ENCODE measurements at places on chromosomes 3 and 15.

- DNase-seq, result no peak
Observed at GRCh38 chr3:8857720-8858367, 88.4 kb upstream of the OXTR start.

DNA sequence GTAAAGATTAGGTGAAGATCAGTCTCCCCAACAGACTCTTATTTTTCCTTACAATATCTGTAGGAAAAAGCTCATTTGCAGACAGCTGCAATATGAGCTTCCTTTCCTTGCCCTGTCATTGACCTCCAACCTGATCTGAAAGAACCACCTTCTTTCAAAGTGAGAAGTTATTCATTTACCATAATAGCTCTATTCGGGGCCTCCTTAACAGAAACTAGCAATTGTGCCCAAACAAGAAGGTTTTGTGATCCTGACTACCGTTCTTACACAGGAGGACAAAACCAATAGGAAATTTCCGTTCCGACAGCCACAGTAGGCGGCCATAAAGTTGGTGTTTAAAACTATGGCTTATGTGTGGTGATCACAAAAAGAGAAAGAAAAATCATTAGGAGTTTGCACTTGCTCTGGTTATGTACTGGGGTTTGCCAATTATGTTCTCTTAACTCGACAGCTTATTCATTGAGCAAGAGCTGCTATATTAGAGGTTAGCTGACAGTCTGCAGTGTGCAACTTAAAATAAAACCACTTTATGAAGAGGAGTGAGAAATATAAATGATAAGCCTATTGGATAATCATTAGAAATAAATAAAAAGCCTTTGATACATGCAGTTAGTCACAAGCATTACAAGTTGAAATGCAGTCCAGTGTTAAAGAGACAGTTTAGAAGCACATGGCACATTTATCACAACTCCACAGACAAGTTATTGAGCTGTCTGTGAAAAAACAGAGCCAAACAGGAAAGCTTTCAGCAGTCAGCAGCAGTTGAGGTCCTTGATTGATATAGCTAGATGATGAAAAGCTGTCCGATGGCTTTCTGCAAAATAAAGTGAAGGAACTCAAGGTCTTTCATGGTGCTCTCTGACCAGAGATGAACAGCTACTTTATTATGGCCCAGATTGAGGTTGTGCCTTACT is 199.8 kb downstream of the WDR72 start:
- DNase-seq, result no peak

DNA sequence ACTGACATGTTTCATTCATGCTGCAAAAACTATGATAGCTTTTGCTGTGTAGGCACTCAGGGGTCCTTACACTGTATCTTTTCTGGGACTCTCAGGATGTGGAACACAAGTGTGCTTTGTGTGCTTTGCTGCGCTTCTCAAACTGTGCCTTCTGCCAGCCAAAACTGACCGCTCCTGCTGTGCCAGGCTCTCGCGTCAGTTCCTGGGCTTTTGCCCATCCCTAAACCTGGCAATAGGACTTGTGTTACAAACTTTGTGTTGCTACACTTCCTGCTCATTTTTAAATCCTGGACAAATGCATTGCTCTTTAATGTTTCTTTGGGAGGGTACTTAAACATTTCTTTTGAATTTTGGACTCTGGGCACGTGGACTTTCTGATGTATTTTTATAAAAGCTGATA is 60.3 kb downstream of the DIPK2A start:
- DNase-seq, result no peak

DNA sequence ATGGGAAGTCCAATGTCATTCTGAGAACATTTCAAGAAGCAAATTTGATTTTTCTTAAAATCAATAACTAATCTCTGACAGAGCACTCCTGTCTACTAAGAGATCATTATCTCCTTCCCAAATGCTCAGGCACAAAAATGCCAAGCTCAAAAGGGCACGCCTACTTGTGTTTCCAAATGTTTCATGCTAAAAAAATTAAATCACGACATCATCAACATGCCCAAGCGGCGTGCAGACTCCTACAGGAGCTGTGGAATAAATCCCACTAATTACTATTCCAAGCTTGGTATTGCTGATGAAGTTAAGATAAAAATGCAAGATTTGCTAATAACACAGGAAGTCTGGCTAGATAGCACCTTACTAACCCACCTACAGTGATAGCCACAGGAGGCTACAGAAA is 140.8 kb downstream of the OSBPL10 start:
- no peak for DNase-seq

DNA sequence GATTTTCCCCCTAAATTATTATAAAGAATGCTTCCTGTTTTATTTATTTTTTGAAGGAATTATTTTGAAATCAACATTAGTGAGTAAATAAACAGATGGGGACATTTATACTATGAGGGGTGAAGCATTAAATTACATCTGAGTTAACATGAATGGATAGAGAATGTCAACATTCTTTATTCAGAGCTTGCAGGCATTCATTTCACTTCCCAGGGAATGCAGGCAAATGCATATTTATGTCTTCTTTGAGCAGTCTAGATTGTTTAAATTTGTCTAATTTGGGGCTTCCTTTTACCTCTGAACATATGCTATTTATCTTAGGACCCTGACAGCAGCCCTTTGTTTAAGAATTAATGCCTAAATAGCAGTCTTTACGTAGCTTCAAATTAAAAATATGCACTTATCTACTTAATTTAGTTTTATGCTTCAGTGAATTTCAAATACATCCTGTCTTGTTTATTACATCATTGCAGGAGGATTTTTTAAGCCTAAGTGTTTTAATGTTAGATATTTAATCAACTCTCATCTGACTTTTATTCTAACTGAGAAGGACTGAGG is 630.5 kb upstream of the LMCD1 start:
- no peak for DNase-seq

DNA sequence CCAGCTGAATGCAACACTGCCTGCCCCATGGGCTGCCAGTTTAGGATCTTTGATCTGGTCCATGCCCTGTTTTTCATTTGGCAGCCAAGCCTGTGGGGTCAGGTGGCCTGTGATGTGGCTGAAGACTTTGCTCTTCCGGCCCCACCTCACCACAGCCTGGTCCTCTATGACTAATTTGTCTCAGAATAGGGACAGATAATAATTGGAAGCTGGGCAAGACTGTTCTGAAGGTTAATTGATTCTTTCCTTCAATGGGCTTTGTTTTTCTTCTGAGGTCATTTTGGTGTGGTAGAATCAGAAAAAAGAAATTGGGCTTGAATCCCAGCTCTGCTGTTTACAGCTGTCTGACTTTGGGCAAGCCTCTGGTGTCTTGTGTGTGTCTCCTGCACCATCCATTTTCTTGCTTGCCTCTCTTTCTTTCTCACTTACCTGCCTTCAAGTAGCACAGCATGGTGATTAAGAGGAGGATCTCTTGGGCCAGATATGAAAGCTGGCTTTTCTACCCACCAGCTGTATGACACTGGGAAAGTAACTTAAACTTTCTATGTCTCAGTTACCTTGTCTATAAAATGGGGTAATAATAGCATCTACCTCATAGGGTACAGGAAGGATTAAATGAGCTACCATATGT is 24.2 kb downstream of the ABHD2 start:
- no peak for DNase-seq

DNA sequence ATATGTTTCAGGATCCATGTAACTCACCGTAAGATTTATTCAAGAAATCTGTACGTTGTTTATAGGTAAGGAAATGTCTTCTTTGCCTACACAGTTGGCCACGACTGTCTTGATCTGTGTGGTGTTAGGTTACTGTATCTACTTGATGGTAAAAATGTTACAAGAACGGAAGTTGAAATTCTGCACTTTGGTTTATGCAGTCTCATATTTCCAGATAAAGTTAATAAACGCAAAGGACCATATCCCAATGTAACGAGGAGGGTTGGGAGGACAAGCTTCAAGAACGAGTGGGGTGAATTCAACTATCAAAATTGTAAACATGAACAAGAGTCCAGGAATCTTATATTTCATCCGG is 1.0 kb downstream of the USF3 start:
- no peak for DNase-seq

- DNase-seq, result no peak
Observed at GRCh38 chr15:34155859-34156258, 54.0 kb downstream of the PGBD4 start.

GRCh38 chr3:55161231-55161630 is 233.4 kb upstream of the LRTM1 start:
- DNase-seq, result no peak

GRCh38 chr15:57367556-57367955 is 8.7 kb upstream of the CGNL1 start:
- no peak for DNase-seq

GRCh38 chr15:91867581-91868026 is 14.1 kb downstream of the SLCO3A1 start:
- DNase-seq, result no peak

DNA sequence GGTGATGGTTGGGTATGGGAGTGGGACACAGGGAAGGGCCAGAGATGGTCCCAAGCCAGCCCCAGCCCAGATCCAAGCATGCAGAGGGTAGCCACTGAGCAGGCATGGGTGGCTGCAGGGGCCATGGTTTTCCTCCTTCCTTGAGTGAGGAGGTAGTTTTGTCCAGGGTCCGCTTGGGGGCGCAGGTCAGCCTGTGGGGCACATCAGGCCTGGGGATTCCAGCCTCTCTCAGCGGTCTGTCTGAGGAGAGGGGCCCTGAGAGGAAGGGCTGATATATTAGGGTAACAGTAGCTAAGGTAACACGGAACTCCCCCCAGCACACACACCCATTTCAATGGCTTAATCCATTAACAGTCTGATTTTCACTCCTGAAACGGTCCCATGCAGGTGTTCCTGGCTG is 22.7 kb upstream of the LCTL start:
- no peak for DNase-seq

- no peak for DNase-seq
Observed at GRCh38 chr3:119145128-119145499, 851 bp upstream of the TEX55 start.

DNA sequence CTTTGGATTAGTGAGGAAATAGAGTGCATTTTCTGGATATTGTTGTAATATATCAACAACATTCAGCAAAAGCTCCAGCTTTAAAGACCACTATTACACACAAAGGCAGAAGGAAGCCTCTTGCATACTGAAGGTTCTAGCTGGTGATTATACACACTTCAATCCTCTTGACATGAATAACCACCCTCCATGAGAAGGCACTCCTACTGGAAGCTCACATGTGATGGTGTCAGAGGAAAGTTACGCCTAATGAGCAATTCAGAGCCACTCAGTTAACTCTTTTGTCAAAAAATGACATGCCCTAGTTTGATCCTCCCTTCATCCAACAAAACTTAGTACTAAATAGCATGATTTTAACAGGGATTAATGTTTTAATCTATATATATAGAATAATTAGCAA is 124.6 kb upstream of the LYSMD4 start:
- no peak for DNase-seq

DNA sequence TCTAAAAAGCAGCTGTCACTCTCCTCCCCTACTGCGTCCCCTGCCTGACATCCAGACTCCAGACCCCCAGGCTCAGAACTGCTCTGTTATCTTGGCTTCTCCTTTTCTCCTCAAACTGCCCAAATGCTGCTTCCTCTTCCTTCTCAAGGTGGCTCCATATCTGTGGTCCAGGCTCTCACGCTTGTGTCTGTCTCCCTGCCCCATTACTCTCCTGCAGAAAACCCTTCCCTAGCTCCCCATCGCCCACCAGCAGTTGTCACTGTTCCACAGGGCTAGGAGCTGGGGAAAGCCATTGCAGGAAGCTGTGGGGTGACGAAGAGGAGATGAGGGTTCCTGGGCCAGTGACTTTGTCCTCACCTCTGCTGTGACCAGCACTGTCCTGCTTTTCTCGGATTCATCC is 30.7 kb upstream of the CGNL1 start:
- DNase-seq, result no peak

DNA sequence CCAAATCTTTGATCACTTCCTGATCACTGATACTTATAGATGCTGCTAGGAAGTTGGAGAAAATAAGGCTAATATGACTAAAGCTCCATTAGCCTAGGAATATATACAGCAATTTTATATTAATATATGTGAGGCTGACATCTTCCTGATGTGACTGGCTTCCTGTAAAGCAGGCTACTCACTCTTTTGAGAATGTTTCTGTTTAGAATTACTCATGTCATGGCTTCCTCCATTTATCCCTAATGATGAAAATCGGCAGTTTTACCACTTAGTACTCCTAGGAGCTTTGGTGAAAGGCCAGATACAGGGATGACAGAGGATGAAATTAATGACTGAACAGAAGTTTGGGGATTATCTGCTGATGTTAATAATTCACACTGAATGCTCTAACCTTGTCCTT is 3.9 kb upstream of the MAP1A start:
- DNase-seq, result no peak

DNA sequence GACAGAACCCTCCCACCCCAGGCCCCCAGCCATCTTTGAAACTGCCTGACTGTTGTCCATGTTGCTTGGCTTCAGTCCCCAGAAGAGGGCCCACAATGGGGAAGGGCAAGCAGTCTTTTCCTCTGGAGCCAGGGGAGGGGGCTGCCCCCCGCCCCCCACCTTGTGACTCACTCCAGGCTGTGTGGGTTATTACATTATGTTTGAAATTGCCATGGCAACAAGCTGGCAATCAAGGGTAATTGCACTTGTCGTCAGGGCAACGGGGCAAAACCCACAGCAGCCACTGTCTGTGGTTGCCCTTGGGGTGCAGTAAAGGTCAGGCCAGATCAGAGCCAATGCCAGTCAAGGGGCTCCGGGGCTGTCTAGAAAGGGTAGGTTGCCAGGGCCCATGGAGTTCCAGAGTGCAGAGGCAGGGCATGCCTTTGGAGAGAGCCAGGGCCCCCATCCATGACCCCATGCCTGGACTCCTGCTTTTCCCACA is 3.1 kb upstream of the CAMKV start:
- no peak for DNase-seq

DNA sequence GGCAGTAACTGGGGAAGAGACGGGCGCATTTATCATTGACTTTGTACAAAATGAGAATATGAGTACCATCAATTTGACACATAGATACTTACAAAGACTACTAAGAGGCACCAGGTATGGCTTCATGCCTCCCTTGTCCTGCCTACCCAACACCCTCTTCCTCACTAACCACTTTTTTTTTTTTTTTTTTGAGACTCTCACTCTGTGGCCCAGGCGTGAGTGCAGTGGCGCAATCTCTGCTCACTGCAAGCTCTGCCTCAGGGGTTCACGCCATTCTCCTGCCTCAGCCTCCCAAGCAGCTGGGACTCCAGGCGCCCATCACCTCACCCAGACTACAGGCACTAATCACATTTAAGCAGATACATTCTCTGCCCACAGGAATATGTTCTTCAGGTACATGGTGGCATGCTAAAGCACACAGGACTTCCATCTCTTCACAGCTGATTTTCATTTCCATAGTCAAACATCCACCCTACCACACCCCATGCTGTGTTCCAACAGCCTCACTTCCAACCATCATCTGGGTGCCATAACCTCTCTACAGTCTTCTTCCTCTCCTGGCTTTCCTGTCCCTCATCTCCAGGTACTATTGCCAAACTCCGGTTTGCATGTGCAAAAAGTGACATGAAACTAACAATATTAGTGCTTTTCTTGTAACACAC is 41.7 kb downstream of the RAB27A start:
- no peak for DNase-seq

GRCh38 chr3:6577584-6577983 is 283.3 kb upstream of the GRM7 start:
- DNase-seq, result no peak

Data from stimulated activated CD4-positive, alpha-beta T cell treated with anti-CD3 and anti-CD28 coated beads, Interleukin-1b, Interleukin-23, amount 100 ng/mL, for 1 hour (primary cell).